ENCODE measurements at places on chromosomes 6 and 20.
A peak's percentile ranks its signal among the peaks of the same experiment; 100 is the strongest.

GRCh38 chr20:5920581-5920980, 29.8 kb downstream of the TRMT6 start:
- no peak for DNase-seq

GRCh38 chr6:37488476-37488875, 11.2 kb downstream of the CCDC167 start:
- DNase-seq, result no peak

- no peak for DNase-seq
Observed at GRCh38 chr6:72675396-72675795, 53.5 kb downstream of the KCNQ5 start.

GRCh38 chr6:147297663-147298316, 93.6 kb downstream of the STXBP5 start:
- no peak for DNase-seq

DNA sequence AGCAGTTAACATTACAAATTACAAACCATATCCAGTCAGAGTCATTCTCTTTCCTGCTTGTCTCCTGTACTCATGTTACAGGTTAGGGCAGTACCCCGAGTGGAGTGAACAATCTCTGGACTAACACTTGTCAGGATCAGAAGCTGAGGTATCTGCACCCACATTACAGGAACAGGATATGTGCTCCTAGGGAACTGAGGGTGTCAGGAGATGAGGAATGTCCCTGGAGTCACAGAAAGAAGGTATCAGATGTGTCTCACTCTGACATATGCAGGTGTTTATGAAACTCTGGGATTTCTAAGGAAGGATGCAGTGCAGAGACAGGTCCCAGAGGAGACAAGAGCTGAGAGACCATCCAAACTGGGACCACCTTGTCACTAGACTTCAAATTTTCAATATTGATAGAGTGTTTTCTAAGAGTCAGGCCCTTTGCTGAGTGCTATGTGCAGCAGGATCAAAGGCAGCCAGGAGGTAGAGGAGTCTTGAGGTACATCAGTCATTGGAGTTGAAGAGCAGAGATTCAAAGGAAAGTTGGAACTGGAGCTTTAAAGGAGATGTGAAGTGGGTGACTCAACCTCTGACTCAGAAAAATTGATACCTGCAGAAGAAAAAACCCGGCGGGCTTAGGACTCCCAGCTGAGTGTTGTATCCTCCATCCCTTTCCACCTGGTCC, 12.6 kb downstream of the HLA-DPB1 start:
- DNase-seq, result no peak

- DNase-seq, result no peak
Observed at GRCh38 chr6:38593998-38594665, 45.6 kb downstream of the BTBD9 start.

GRCh38 chr6:161273274-161273751, 548 bp downstream of the AGPAT4 start:
- no peak for DNase-seq

DNA sequence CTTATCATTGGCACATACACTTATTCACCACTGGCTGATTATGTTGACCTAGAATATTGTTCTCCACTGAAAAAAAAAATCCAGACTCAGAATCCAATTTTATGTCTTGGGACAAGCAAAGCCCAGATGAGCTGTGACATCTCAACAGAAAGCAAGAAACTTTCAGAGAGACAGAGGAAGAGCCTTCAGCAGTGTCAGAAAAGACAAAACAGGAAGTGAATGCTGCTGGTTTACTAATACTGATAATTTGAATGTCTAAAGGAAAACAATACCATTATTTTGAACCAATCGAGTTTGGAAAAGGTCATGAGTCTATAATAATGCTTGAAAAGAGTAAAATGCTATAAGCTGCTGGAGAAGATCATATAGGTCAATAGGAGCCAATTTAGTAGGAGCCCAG, 179.8 kb upstream of the RIMS1 start:
- DNase-seq, result no peak

- DNase-seq, result peak; percentile 87
Observed at GRCh38 chr20:35616465-35617396, 1.1 kb downstream of the SPAG4 start.

DNA sequence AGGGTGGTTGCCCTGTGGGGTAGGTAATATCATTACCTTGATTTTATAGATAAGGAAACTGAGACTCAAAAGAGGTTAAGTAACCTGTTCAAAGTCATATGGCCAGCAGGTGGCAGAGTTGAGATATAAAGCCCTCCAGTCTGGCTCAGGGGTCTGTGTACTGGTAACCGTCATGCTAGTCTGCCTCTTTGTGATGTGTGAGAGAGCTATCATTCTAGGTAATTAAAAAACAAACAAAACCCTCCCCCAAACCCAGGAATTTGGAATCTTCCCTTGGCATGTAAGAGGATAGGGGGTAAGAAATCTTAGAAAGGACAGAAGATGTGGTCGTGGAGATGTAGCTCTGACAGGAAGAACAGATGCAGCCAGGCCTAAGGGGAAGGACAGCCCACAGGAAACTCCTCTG, 206.0 kb downstream of the CDC5L start:
- DNase-seq, result peak; percentile 81

DNA sequence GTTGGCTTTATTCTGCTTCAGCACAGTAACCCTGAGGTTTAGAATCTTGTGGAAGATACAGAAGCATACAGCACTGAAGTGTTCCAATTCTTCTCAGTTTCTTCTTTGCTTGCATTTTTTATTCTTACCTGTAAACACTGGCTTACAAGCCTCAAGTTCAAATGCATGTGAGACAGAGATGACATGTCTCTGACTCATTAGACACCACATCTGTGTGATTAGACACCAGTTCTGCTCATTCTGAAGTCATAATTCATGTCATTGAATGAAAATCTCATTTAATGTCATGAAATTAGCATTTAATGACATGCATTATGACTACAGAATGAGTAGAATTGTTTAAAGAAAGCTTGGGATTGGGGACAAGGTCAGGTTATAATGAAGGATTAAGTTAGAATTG, 5.8 kb downstream of the GZF1 start:
- DNase-seq, result no peak

DNA sequence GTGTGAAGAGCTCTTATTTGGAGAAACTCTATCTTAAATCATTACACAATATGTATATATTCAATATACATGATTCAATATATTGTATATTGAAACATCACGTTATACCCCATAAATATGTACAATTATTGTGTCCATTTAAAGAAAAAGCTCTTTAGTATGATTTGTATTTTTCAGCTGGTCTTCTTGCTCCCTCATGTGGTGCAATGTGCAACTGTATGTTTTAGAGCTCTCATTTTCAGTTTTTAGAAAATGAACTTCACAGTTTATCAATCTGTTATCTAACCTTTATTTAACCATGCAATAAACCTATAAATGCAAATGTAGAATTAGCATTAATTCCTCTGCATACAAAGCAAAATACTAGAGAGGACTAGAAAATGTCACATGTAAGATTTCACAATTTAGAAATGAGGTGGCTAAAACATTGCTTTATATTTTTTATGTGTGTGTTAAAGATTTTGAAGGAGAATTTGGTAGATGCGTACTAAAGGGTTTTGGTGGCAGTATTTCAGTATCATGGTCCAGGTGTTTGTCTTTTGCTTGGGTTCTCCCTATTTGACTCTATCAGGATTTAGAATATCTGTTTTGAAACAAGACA, 167.1 kb downstream of the PHF3 start:
- no peak for DNase-seq

GRCh38 chr6:74969591-74970267, 236.1 kb downstream of the COL12A1 start:
- DNase-seq, result no peak

DNA sequence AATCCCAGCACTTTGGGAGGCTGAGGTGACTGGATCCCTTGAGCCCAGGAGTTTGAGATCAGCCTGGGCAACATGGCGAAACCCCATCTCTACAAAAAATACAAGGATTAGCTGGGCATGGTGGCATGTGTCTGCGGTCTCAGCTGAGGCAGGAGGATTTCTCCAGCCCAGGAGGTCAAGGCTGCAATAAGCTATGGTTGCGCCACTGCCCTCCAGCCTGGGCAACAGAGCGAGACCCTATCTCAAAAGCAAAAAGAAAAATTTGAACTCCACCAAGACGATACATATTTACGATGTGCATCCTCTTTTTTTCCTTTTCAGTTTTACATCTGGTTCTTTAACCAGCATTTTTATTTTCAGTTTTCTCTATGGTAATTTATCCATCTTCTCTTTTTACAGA, 162.1 kb downstream of the JARID2 start:
- no peak for DNase-seq

Data from WTC11 (cell line).